ENCODE measurements at places on chromosomes 6 and 20. TPM values are rescaled to one million over a fixed set of nuclear protein-coding genes. Genes with fewer than 3 reads are reported as not detected.

- peak overlapping the region; percentile 71 for H3K4me3 ChIP-seq
- no peak for DNase-seq
- H3K36me3 ChIP-seq = no peaks in the 10 kb centered on the region
Measured at GRCh38 chr20:51014797-51015722, 7.8 kb downstream of the KCNG1 start.

GRCh38 chr20:37393863-37394542 is 48.1 kb downstream of the SRC start:
- no peak overlapping the region for H3K27ac ChIP-seq
- DNase-seq = no peak
- no peaks in the 10 kb centered on the region for H3K4me1 ChIP-seq
- H3K27me3 ChIP-seq = no peaks in the 10 kb centered on the region
- H3K36me3 ChIP-seq = no peaks in the 10 kb centered on the region
- H3K4me3 ChIP-seq = no peak overlapping the region

- no peaks in the 10 kb centered on the region for H3K27me3 ChIP-seq
- H3K4me1 ChIP-seq = peaks cover 13% of the 10 kb centered on the region
- no peak overlapping the region for H3K4me3 ChIP-seq
- no peak for DNase-seq
Measured at GRCh38 chr6:149696901-149697300, 21.0 kb downstream of the LATS1 start.

DNA sequence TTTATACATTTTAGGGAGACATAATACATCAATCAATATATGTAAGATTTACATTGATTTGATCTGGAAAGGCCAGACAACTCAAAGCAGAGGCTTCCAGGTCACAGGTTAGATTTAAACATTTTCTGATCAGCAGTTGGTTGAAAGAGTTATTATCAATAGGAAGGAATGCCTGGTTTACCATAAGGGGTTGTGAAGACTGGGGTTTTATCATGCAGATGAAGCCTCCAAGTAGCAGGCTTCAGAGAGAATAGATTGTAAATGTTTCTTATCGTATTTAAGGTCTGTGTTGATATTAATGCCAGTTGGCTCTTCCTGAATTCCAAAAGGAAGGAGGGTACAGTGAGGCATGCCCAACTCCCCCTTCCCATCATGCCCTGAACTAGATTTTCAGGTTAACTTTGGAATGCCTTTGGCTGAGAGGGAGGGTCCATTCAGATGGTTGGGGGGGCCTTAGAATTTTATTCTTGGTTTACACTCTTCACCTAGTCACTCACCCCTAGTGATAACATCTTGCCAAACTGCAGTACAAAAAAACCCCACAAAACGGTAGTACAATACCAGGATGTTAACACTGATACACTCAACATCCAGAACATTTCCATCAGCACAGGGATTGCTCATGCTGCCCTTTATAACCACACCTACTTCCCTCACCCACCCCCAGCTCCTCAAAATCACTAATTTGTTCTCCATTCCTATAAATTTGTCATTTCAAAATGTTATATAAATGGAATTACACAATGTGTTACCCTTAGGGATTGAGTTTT is 259.6 kb upstream of the PLN start:
- DNase-seq = no peak
- peaks cover 9% of the 10 kb centered on the region for H3K27me3 ChIP-seq
- no peak overlapping the region for H3K4me3 ChIP-seq

- H3K27ac ChIP-seq = no peak overlapping the region
- DNase-seq = no peak
- H3K27me3 ChIP-seq = no peaks in the 10 kb centered on the region
- H3K36me3 ChIP-seq = peaks cover 20% of the 10 kb centered on the region
- H3K4me3 ChIP-seq = no peak overlapping the region
Measured at GRCh38 chr6:87623248-87623647, 33.3 kb downstream of the ORC3 start.

Gene SLC22A16
- not detected for polyA plus RNA-seq

Gene OR2H2
- not detected for polyA plus RNA-seq

Gene WFDC10B
- not detected for polyA plus RNA-seq

- H3K27ac ChIP-seq = no peak overlapping the region
- peaks cover 17% of the 10 kb centered on the region for H3K27me3 ChIP-seq
- DNase-seq = no peak
- no peak overlapping the region for H3K4me3 ChIP-seq
Measured at GRCh38 chr6:116011520-116011919, 49.2 kb downstream of the FRK start.

Gene LRFN2
- not detected for polyA plus RNA-seq

DNA sequence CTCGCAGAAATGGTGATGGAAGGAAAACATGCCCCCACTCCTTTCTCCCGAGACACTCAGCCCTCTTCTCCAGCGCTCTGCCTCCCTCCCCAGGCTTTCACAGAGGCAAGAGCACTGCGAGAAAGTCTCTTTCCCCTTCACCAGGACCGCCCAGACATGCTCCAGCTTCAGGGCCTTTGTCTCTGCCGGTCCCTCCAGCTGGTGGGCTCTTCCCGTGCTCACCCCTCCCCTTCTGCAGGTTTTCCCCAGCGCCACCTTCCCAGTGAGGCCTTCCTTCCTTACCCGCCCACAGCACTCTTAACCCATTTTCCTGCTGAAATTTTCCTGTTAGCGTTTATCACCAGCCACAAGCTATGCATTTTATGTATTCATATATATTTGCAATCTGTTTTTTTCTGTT is 86.2 kb downstream of the TFAP2C start:
- no peaks in the 10 kb centered on the region for H3K36me3 ChIP-seq
- H3K4me1 ChIP-seq = no peaks in the 10 kb centered on the region
- H3K27ac ChIP-seq = no peak overlapping the region
- H3K27me3 ChIP-seq = peaks cover 8% of the 10 kb centered on the region
- peak overlapping the region; percentile 32 for H3K4me3 ChIP-seq
- DNase-seq = no peak

DNA sequence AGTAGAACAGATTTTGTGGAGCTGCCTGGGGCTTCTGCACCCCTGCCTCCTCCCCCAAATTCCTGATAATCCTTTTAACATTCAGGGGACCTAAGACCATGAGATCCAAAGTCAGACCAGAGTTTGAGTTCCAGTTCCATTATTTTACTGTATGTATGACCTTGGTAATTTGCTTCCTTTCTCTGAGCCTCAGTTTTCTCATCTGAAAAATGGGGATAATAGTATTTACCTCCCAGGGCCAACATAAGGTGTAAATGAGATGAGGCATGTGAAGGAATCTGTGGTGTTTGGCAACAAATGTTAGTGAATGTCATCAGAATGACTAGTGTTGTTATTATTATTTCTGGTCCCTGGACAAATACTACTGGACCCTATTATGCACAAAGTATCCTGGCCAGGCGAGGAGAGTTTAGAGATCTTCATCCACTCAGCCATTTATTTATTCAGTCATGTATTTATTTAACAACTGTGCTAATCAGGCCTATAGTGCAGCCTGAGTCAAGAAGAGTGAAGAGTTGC is 47.3 kb downstream of the CDH22 start:
- no peaks in the 10 kb centered on the region for H3K4me1 ChIP-seq
- H3K36me3 ChIP-seq = peaks cover 4% of the 10 kb centered on the region
- H3K27me3 ChIP-seq = peaks cover 48% of the 10 kb centered on the region
- no peak overlapping the region for H3K27ac ChIP-seq
- H3K4me3 ChIP-seq = no peak overlapping the region

- DNase-seq = no peak
- no peak overlapping the region for H3K27ac ChIP-seq
- no peak overlapping the region for H3K4me3 ChIP-seq
- peaks cover 5% of the 10 kb centered on the region for H3K27me3 ChIP-seq
- H3K36me3 ChIP-seq = no peaks in the 10 kb centered on the region
Measured at GRCh38 chr6:25257686-25258348, 21.4 kb upstream of the CARMIL1 start.

DNA sequence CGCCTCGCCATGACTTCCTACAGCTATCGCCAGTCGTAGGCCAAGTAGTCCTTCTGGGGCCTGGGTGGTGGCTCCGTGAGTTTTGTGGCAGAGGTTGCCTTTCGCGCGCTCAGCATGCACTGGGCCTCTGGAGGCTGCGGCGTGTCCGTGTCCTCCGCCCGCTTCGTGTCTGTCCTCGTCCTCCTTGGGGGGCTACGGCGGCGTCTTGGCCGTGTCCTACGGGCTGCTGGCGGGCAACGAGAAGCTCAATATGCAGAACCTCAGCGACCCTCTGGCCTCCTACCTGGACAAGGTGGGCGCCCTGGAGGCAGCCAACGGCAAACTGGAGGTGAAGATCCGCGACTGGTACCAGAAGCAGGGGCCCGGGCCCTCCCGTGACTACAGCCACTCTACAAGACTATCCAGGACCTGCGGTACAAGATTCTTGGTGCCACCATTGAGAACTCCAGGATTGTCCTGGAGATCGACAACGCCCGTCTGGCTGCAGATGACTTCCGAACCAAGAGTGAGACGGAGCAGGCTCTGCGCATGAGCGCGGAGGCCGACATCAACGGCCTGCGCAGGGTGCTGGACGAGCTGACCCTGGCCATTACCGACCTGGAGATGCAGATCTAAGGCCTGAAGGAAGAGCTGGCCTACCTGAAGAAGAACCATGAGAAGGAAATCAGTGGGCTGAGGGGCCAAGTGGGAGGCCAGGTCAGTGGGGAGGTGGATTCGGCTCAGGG is 296.3 kb downstream of the OGFRL1 start:
- peaks cover 7% of the 10 kb centered on the region for H3K27me3 ChIP-seq
- no peak overlapping the region for H3K4me3 ChIP-seq
- H3K4me1 ChIP-seq = no peaks in the 10 kb centered on the region
- H3K36me3 ChIP-seq = no peaks in the 10 kb centered on the region

- H3K36me3 ChIP-seq = no peaks in the 10 kb centered on the region
- no peak overlapping the region for H3K27ac ChIP-seq
- DNase-seq = no peak
Measured at GRCh38 chr6:139759086-139759485, 384.6 kb upstream of the CITED2 start.

GRCh38 chr6:78810146-78810545 is 57.2 kb upstream of the IRAK1BP1 start:
- H3K27ac ChIP-seq = no peak overlapping the region
- H3K4me1 ChIP-seq = no peaks in the 10 kb centered on the region
- H3K4me3 ChIP-seq = no peak overlapping the region
- peaks cover 18% of the 10 kb centered on the region for H3K27me3 ChIP-seq

DNA sequence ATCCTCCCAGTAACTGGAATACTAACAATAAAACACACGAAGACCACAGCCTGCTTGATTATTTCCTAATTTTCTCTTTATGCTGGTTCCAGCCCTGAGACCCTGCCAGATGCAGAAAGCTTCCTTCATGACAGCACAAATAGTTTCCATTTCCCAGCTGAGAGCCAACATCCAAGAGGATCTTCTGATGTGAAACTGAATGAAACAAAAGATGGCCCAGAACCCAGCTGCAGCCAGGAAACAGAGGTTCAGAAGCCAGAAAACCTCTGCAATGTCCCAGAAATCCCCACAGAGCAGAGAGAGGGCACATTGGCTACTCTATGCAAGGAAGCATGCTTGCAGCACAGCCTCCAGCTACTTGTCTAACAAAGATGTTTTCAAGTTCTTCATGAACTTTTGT is 61.8 kb upstream of the PLEKHG1 start:
- H3K27ac ChIP-seq = no peak overlapping the region
- peaks cover 8% of the 10 kb centered on the region for H3K4me1 ChIP-seq
- peaks cover 11% of the 10 kb centered on the region for H3K36me3 ChIP-seq

All from naive B cell (primary cell).